NCI-H345 (cell line): ENCODE measurements at places on chromosomes 1 and 21.

GRCh38 chr1:110708974-110709440 is 34.3 kb upstream of the KCNA3 start:
- DNase-seq, result no peak

- DNase-seq, result no peak
Observed at GRCh38 chr1:154611150-154611862, 3.3 kb upstream of the ADAR start.

DNA sequence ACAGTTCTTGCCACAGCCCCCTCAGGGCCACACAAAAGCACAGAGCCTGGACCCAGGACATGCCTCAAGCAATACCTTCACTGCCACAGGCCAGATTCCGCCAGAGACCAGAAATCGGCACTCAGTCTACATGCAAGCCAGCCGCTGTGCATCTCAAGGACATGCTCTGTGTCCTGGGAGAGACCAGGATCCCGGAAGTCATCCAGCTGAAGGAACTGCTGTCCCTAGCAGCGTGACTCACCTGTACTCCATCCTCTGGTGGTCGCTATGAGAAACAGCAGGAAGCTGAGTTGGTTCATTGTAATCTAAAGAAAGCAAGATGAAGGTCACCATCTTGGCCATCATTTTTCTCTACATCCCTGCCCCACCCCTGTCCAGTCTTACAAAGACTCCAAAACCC is 401 bp downstream of the ITLN1 start:
- no peak for DNase-seq

DNA sequence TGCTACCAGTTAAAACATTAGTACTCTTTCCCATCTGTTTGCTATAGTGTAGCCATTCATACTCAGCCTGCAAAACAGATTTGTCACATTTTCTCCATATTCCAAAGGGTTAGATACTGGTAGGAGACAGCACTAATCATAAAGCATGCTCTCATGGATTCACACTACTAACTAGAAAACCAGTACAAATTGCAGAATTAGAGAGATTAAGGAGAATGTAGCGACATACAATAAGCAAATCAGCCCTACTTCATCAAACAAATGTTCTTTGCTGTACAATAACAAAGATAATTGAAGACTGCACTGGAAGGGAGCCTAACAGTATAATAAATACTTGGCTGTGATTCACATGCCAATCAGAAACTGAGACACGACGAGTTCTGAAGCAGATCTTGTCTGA is 368.0 kb upstream of the PRMT6 start:
- DNase-seq, result no peak

DNA sequence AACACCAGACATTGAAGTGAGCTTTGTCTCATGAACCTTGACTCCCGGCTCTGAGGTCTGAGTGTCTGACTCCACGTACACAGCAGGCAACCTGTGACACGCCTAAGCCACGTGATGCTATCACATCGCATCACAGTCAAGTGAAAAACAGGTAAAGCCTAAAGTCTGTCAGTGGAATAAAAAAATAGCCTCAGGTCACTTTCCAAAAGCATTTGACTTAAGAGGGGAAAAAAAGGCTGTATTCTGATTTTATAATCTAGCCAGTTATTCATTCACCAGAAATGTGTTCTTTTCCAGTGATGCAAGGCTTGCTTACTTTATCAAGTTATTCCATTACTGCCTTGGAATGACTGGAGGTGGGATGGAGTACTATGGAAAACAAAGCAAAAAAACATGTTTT is 163.2 kb upstream of the HMCN1 start:
- no peak for DNase-seq

DNA sequence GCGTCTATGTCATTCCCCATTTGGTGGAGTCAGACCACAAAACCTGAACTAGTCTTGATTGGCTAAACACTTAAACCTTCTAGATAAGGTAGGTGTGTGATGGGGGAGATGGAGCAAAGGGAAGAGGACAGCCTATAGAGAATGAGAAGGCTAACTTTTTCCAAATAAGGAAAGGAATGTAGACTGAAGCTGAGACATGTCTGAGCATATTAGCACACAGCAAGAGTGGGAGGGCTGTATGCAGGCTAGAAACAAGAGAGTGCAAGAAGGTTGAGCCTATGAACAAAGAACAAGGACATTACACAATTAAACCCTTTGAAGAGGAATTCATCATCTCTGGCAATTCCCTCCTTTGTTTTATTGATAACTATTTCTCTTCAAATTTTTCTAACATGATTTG is 89.2 kb upstream of the OLFM3 start:
- no peak for DNase-seq

- no peak for DNase-seq
Observed at GRCh38 chr1:199710974-199711373, 316.5 kb upstream of the NR5A2 start.

DNA sequence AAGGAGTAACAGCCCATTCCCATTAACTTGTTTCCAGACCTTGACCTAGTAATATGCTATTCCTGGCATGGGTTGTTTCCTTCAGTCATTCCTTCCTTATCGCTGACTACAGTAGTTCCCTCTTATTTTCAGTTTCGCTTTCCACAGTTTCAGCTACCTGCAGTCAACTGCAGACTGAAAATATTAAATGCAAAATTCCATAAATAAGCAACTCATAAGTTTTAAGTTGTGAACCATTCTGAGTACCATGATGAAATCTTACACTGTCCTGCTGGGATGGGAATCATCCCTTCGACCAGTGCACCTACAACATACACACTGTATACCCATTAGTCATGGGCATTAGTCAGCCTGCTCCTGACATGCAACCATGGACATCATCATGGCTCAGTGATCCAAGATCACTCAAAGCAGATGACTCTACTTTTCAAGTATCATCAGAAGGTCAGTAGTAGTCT is 66.7 kb downstream of the CCDC30 start:
- no peak for DNase-seq

DNA sequence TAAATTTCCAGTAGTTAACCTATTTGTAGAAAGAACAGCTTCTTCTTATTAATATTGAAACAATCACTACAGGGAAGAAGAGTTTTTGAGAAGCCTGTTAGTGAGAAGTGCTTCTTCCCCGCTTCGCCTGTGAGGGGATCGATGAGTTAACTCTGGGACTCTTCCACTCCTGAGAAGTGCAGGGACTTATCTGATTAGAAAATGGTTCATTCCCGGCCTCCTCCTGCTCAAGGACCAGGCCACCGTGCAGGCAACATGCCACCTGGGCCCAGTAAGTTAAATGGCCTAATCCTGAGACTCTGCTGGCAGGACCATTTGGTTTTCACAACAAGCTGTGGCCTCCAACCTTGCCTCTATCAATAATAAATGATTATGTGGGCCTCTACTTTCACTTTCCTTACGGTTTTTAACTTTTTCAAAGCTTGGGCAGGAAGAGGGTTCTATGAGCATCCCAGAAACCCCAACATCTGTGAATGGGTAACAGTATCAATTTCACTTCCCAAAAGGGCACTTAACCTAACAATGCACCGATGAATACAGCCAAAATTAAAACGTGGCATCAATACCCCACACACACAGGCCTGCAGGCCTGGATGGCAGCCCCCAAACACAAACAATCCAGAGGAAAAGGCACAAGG is 33.1 kb downstream of the SIPA1L2 start:
- DNase-seq, result no peak

- DNase-seq, result peak; percentile 34
Observed at GRCh38 chr1:32539584-32540571, 651 bp downstream of the ZBTB8A start.

DNA sequence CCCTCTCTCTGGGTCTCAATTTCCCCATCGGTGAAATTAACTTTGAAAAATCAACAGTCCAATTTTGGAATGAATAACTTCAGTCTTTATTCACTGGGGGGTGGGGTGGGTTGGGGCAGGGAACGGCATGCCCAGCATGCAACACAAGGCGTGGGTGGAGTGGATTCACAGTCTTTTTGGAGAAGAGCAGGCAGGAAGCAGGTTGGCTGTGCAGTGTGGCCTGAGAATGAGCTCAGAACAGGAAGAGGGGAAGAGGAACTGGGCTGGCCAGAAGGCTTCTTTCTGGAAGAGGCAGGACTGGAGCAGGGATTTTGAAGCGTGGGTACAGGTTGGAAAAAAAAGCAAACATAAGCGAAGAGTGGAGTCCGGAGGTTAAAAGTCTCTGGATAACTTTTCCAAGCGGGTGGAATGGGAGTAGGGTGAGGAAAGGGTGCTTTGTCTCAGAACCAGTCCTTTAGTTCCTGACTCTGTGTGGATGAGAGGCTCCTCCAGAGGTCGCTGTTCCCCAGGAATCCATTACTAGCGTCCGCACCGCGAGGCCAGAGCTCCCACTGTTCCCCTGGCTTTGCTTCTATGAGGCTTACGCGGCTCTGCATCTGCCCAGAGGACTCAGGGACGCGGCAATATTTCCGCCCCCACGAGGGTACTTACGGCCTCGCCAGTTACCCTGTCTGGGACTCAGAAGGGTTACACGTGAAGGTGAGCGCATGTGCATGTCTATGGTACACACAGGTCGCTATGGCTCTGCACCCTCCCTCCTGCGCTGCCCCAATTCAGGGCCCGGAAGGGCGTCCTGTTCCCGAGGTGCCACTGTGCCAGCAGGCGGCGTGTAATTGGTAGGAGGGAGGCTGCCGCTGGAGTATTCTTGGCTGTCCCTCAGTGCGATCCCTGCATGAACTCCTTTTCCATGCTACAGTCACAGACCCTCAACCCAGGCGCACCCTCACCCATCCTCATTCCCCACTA is 5.5 kb upstream of the FOXD2 start:
- peak; percentile 33 for DNase-seq

- DNase-seq, result no peak
Observed at GRCh38 chr21:17780539-17780938, 38.6 kb downstream of the C21orf91 start.

GRCh38 chr1:119829625-119830024 is 18.4 kb upstream of the REG4 start:
- peak; percentile 94 for DNase-seq

DNA sequence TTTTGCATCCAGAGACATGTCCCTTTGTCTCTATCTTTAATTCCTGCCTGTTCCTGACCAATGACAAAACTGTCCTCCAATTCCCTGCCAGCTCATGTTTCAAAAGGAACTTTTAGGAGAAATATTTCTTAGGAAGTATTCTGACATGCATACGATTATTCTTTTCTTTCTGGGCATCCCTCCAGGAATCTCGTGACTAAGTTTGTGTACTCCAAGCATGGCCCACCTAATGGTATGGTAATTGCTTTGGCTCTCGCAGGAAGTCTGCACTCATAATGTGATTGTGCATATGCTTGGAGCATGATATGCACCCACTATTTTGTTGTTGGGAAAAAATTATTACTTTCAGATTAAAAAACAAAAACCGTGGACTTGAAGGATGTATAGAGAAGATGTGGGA is 256.4 kb downstream of the PRDM2 start:
- no peak for DNase-seq

DNA sequence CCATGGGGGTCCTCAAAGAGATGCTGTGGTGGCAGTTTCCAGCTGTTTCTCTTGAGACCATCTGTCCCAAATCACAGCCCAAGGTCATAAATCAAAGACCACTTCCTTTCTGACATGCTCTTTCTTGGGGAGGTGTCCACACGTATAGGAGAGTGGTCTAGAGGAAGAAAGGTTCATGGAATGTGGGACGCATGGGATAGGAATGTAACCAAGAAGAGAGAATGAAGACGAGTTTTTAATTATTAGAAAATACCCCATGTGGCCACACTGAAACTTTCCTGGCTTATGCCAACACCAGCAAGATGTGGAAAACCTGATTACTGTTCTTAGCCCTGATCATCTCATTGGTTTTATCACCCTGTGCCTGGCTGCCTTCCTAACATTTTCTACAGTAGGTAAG is 124.2 kb upstream of the IFFO2 start:
- DNase-seq, result no peak

GRCh38 chr1:184597650-184598357 is 156.9 kb downstream of the EDEM3 start:
- DNase-seq, result no peak
